Endothelial cell of umbilical vein (primary cell): ENCODE measurements at places on chromosomes 2 and 18. TPM values are rescaled to one million over a fixed set of nuclear protein-coding genes. Genes with fewer than 3 reads are reported as not detected.

- peak; percentile 97 for DNase-seq
Measured at GRCh38 chr18:3453540-3454364, 3.8 kb downstream of the TGIF1 start.

DNA sequence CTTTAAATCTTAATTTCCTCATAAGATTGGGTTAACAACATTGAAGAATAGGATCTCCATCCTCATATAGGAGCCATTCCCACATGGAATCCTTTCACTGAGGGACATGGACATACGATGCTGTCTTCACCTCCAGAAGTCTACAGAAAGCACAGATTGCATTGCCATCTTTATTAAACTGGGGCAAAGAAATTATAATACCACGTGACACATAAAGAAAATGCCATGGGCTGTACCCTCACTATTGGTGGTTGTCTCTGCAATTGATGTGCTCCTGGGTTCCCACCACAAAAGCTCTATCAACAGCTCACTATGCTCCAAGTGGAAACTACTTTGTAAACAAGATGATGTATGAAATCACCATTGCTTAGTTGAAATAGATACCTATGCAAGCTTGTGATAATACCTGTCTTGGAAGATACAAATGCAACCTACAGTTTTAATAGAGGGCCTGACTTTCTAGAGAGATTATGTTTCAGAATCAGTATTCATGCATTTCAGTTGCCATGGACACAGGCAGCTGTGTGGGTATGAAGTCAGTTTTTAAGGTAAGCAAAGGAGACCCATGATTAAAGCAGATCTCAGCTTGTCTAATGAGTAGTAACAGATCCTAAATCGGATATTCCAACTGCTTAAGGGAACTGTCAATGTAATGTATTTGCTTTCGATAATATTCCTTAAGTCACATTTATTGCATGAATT, 337.0 kb downstream of the RAD51AP2 start:
- DNase-seq: no peak

- no peak for DNase-seq
Measured at GRCh38 chr2:3739313-3739712, 35.9 kb downstream of the DCDC2C start.

DNA sequence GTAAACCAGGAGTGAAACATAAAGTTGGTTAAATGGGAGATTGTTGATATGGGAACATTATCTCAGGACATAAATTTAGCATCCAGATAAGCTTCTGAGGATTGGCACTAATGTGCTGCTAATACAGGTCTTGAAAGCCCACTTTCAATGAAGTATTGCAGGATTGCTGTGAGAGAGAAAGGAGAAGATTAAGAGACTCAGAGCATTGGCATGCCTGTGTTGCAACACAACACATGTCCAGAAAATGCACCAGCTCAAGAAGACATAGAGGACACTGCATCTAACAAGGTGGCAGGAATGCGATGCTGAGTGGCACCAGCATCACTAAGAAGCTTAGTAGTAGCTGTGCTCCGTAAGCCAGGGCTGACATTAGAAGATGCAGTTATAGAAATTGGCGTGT, 728.9 kb downstream of the SUCLG1 start:
- DNase-seq: no peak

- no peak for DNase-seq
Measured at GRCh38 chr2:53660886-53661285, 106.7 kb upstream of the CHAC2 start.

GRCh38 chr18:79740521-79741361, 57.0 kb upstream of the KCNG2 start:
- DNase-seq: no peak

DNA sequence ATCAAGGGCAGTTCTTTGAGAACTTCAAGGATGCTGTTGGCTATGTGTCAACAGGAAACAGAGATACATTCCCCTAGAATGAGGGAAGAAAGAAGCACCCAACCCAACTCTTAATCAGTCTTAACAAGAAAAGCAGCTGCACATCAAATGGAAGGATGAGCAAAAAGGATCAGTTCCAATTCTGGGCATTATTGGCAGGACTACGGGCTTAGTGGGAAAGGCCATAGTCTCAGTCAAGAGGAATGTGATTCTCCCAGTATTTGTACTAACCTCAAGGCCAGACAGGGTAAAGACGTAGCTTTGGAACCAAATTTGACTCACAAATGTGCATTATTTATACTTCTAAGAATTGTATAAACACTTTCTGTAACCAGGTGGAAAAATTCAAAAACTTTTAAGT, 18.2 kb downstream of the BMP10 start:
- no peak for DNase-seq

GRCh38 chr2:118641711-118642110, 205.7 kb downstream of the EN1 start:
- DNase-seq: no peak

GRCh38 chr2:234595829-234596228, 98.9 kb upstream of the ARL4C start:
- no peak for DNase-seq

DNA sequence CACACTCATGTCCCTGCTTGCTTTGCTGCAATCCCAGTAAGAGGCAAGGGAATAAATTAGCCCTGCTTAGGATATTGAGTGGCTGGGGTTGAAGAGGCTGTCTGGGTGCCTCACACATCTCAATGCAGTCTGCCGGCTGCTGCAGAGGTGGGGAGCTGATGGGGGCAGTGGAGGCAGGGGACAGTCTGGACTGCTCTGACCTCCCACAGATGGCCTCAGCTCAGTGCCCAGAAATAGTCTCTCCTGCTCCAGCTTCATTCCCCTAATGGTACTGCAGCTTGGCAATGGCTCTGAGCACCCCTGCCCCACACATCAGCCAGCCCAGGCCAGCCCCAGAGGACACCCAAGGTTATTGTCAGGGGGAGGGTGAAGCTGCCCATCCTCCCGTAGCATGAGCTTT, 21.5 kb upstream of the TNS1 start:
- DNase-seq: no peak

- DNase-seq: no peak
Measured at GRCh38 chr2:241417626-241418025, 61.5 kb downstream of the FARP2 start.

- DNase-seq: no peak
Measured at GRCh38 chr2:227500301-227500630, 28.3 kb downstream of the AGFG1 start.

GRCh38 chr2:31270131-31270530, 36.2 kb downstream of the EHD3 start:
- no peak for DNase-seq

DNA sequence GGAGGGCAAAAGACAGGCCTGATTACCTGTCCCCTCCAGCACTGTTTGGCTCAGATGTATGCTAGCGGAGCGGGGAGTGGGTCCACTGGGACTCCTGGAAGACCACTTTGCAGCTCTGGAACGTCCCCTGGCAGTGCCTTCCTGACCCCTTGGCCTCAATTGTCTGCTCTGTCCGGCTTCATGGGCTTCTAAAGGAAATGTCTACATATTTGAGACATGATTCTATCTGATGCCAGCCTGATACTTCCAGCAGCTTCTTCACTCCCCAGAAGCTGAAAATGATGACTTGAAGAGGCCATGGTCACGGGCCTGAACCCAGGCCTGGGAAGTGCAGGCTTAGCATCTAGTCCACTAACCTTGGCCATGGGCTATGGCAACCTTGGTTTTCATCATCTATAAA, 112.1 kb downstream of the ACAA2 start:
- no peak for DNase-seq

DNA sequence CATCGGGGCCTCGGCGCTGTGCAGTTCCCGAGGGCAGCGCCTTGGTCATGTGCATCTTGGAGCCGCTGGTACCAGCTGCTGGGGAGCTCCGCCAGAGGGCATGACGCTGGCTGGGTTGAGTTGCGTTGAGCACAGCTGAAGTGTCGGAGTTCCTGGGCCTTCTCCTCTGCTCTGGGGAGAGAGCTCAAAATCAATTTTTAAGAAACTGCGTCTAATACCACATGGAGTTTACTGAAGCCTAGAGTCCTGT, 48.7 kb downstream of the GREB1 start:
- DNase-seq: no peak

- no peak for DNase-seq
Measured at GRCh38 chr2:19360966-19361321, 2.5 kb upstream of the OSR1 start.

DNA sequence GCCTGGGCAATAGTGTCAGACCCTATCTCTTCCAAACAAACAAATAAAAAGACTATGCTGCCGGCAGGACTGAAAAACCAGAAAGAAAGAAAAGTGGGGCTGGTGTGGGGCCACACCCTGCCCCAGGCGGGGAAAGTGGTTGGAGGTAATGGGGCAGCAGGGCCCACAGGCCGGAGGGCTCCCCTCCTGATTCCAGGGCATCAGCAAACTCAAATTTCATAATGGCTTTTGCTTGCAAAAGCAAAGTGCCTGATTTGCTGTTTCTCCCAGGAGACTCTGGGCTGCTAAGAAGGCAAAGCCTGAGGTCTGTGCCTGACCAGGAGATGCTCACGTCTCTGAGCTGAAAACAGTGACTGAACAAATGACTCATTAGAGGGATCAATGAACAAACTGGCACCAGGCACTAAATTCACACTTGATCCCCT, 121.9 kb downstream of the HDAC4 start:
- no peak for DNase-seq

DNA sequence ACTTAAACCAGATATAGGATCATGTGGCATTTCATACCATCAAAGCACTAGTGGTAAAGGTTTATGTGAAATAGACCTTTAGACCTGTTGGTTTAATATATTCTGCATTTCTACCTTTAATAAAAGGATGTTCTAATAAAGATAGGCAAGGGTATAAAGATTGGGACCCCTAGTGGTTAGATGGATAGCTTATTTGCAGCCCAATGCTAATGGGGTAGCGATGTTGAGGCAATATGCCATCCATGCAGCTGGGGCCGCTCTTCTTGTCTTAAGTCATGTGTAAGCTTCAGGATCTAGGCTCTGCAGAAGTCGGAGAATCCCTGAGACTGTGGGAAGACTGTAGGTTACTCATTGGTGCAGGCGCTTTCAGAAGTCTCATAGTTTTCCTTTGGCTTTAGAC, 114.9 kb downstream of the ICOS start:
- peak; percentile 14 for DNase-seq

- DNase-seq: no peak
Measured at GRCh38 chr2:72901426-72901825, 14.2 kb downstream of the SPR start.

DNA sequence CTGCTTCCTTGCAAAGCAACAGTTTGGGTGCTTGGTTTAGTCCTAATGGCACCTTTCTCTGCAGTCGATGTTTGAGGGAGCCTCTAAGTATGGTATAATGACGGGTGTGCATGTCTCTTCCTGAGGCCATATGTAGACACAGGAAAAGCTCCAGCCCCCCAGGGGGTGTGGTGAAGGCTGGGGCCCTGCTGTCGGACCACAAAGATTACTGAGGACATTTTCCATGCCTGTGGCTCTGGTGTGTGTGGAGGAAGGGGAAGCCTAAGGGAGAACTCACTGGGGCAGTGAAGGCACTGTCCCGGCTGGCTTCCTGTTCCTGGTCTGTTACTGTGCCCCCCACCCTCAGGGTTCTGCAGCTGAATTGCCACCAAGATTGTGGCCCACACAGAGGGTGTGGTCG, 187.1 kb downstream of the FHOD3 start:
- DNase-seq: no peak

DSG1 gene
- polyA plus RNA-seq: not detected in 2 replicates

ST6GAL2 gene
- not detected in 2 replicates for polyA plus RNA-seq

AGXT gene
- polyA plus RNA-seq: not detected in 2 replicates

TM4SF20 gene
- polyA plus RNA-seq: not detected in 2 replicates

GCG gene
- not detected in 2 replicates for polyA plus RNA-seq

SCG2 gene
- polyA plus RNA-seq: not detected in 2 replicates

KIAA2012 gene
- polyA plus RNA-seq: not detected in 2 replicates

NTSR2 gene
- polyA plus RNA-seq: not detected in 2 replicates
